ENCODE measurements at places on chromosomes 12 and 14.

DNA sequence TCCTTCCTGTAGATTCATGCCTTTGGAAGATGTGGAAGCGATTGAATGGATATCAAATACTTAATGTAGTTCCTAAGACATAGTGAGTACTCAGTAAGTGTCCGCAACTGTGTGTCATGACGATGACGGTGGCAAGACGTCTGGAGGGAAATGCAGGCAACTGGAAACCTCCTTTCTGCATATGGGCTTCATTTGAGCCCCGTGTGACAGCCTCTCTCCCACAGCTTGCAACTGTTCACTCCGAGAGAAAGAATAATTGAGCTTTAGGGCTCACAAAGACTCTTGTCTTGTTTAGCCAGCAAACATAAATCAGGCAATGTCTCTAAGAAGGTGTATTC, 6.9 kb downstream of the CFAP251 start:
- no peak for DNase-seq

DNA sequence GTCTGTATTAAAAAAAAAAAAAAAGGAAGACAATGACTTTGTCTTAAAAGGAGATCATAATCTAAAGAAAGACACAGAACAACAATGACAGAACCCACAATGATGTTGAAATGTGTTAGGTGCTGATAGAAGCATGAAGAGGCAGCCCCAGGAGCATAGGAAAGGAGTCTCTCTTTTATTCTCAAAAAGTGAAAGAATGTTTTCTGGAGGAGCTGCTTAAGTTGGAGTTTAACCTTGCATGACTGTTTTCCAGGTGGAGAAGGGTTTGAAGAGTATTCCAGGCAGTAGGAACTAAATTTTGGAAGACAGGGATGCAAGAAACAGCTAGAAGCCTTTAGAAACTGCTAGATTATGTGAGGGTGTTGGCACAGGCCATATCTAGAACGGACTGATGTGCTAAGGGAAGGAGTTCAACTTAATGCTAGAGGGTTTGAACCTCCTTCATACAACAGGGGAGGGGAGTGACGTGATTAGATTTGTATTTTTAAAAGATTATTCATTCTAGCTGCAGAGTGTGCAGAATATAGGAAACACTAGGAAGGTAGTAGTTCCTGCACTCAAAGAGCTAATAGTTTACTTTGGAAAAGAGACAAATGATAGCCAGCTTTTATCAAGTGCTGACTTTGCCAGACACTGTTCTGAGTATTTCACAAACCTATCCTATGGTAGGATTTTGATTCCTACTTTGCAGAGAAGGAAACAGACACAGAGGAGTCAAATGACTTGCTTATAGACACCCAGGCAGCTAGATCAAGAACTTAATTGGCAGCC, 4.6 kb upstream of the RPL6 start:
- DNase-seq, result no peak

GRCh38 chr14:83342590-83342989, 1808.9 kb upstream of the SEL1L start:
- no peak for DNase-seq

DNA sequence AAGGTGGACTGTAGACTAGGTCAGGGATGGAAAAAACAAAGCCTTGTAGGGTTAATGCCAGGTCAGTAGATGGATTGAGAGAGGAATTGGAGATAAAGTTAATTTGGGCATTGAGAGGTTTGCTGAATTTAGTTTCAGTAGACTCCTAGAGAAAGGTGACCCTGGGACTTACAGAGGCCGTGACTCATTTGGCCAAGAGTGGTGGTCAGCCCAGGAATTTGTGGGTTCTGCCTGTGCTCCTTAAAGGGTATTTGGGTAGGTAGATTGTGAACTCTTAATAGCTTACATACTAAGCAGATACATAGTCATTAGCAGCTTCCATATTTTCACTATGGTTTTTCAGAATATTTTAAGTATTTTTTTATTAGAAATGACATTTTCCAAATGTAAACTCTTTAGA, 21.8 kb downstream of the PLEKHA5 start:
- DNase-seq, result no peak

- no peak for DNase-seq
These were observed 66.0 kb downstream of the FLRT2 start for GRCh38 chr14:85595981-85596380.

DNA sequence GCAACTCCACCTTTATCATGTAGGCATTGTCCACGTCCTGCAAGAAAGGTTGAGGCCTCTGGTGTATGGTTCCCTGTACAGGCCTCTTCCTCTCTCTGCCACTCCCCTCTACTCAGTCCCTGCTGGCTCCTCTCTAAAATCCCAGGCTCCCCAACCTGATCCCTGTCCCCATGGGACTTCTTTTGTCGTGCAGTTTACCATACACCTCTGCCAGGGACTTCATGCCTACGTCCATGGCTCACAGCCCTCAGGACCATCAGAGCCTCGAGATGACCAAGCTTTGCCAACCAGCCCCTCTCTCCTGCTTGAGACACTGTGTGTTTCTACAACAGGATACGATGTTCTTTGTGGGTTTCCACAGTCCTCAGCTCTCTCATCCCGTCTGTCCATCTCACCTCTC, 2.9 kb downstream of the KRT2 start:
- DNase-seq, result no peak

DNA sequence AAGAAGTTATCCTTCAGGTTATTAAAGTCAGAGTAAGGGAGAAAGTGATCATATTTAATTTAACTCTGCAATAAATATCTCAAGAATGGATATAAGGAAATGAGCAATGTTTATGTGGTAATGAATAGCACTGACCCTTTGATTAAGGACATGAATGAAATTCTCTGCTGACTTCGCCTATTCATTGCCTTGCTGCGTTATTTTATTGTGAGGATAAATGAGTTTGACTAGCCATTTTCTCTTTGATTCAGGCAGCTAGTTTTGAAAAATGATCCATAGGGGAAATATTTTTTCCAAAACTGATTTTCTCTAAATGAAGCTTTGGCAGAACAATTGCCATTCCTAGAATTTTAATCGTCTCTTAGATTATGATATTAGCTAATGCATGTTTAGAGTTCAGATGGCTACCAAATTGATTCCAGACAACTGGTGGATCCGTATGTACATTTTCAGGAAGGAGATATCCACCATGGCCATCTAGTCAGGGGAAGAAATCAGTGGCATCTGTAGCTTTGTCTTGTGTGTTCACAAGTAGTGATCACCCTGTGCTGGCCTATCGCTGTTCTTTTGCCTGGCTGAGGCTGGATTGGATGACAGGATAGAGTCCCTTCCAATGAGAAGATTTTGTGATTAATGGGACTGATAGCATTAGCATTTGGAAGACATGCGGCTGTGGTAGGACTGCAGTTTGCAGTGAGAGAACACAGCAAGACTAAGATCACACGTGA, 302.3 kb upstream of the RGS6 start:
- DNase-seq, result no peak

- no peak for DNase-seq
These were observed 18.2 kb upstream of the CACNA2D4 start for GRCh38 chr12:1936406-1937320.

GRCh38 chr12:121614872-121615467, 11.4 kb upstream of the ORAI1 start:
- no peak for DNase-seq

DNA sequence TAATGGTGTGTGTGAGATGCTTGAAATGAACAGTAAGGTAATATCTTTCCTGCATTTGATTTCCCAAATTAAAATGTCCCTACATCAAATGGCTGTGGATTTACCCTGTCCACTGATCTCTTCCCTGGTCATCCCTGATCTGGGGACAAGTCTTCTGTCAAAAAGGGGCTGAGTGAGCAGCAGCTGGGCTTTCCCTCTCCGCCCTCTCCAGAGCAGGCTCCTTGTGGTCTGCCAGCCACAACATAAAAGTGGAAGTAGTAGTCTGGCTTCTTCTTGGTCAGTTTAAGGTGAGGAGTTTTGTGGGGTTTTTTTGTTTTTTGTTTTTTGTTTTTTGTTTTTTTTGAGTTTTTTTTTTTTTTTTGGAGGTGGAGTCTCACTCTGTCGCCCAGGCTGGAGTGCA, 25.2 kb upstream of the PLXNC1 start:
- no peak for DNase-seq

DNA sequence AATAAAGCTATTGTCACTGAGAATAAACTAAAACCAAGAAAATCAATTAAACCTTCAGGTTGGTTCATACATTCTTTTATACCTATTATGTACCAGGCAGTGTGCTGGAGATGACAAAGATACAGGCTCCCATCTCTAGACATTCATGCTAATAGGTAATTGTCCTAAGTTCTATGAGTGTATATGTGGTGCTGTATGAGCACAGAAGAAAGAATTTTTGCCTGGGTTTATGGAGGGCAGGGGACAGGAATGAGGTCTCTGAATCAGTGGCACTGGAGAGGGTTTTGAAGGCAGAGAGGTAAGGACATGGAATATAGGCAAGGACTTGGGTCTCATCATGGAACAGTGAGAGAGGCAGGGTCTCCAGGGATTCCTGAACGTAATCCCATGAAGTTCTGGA, 38.7 kb downstream of the MAP1LC3B2 start:
- DNase-seq, result no peak

- DNase-seq, result no peak
These were observed 165.1 kb upstream of the ATP2B1 start for GRCh38 chr12:89873745-89874144.

- DNase-seq, result no peak
These were observed 123.3 kb downstream of the KCNC2 start for GRCh38 chr12:75086091-75087038.

DNA sequence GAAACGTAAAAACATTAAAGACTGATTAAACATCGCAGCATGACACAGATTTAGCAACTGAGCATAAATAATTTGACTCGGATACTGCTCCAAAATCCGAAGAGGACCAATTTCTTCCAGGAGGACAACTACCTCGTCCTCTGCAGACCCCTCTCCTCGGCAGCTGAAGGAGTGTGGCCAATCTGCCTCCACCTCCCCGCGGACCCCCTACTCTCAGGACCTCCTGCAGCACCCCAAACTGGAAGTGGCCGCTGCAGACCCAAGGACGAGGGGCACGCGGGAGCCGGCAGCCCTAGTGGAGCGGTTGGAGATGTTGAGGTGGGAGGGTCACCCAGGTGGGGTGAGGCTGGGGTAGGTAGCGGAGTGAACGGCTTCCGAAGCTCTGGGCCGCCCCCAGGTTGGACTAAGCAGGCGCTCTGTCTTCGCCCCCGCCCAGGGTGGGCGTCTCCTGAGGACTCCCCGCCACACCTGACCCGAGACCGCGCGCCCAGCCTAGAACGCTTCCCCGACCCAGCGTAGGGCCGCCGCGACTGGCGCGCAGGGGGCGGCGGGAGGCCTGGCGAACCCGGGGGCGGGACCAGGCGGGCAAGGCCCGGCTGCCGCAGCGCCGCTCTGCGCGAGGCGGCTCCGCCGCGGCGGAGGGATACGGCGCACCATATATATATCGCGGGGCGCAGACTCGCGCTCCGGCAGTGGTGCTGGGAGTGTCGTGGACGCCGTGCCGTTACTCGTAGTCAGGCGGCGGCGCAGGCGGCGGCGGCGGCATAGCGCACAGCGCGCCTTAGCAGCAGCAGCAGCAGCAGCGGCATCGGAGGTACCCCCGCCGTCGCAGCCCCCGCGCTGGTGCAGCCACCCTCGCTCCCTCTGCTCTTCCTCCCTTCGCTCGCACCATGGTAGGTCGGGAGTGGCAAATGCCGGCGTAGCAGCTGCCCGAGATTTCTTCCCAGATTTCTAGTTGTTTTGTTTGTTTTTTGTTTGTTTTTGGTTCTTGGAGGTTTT, at the start of gene CALM1:
CALM1 (plus strand) TSS at position 689 of the 999 bp plus-strand sequence; CDS start at position 891, 202 bp downstream.
- DNase-seq, result peak; percentile 95

DNA sequence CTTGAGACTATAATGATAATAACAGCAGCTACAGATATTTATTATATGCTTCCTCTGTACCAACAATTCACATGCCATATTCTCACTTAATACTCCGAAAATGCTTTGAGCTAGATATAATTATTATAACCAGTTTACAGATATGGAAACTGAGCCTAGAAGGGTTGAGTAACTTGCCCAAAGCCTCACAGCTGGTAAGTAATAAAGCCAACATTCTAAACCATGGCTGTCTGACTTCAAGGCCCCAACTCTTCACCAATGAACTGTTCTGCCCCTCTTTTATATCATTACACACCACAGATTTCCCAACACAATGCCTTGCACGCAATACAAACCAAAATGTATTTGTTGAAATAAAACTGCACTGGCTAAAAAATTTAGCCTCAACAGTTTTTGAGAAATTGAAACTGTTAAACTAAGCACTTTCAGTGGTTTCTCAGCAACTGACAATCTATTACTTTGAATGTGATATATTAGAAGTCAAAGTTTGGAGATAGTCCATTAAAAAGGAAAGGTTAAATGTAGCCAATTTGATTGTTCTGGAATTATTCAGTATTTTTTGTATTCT, 222.5 kb upstream of the ARHGAP5 start:
- DNase-seq, result no peak

GRCh38 chr14:96434040-96434439, 42.1 kb downstream of the AK7 start:
- DNase-seq, result no peak

DNA sequence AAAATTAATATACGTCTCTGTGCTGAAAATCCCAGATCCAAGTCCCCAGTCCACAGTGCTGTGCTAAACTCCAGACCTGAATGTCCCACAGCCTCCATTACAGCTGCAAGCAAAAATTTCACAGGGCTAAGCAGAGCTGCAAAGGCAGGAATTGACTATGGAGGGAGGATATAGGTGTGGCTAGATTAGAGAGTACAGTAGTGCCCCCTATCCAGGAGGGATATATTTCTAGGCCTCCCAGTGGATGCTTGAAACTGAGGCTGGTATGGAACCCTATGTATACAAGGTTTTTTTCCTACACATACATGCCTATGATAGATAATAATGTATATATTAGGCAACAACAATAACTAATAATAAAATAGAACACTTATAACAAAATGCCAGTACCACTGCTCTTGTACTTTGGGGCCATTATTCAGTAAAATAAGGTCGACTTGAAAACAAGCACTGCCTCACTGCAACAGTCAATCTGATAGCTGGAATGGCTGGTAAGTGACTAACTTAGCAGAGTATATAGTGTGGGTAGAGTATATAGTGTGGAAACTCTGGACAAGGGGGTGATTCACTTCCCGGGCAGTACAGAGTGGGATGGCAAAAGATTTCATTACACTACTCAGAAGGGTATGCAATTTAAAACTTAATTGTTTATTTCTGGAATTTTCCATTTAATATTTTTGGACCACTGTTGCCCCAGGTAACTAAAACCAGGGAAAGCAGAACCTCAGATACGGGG, 82.7 kb downstream of the C14orf132 start:
- no peak for DNase-seq

DNA sequence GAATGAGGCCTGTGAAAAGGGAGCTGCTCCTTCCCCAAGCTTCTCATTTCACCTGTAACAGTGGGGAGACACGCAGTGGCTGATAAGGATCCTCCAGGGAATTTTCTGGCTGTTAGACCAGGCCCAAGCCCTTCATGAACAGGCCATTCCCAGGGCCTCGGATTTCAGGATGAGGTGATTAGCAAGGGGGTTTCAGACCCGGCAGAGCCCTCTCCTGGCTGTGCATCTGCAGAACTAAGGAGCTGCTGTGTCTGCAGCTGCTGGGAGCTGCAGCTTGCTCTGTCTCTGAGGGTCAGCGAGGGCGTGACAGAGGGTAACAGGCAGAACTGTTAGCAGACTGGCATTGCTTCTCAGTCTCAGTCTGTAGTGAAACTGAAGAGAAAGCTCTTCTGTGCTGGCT, 110.4 kb downstream of the KCNA5 start:
- no peak for DNase-seq

GRCh38 chr14:22882529-22883172, 371 bp upstream of the REM2 start:
- peak; percentile 53 for DNase-seq

- peak; percentile 78 for DNase-seq
These were observed 154.2 kb upstream of the PARP11 start for GRCh38 chr12:4027412-4027811.

Measured in activated CD4-positive, alpha-beta memory T cell treated with anti-CD3 and anti-CD28 coated beads for 36 hours (primary cell).